Osteoblast (primary cell): ENCODE measurements at places on chromosomes 4 and X. TPM values are rescaled to one million over a fixed set of nuclear protein-coding genes. Genes with fewer than 3 reads are reported as not detected.

The TCEAL4 gene
- 38.3 and 45.6 TPM in 2 replicates for total RNA-seq

The SAGE1 gene
- total RNA-seq, result not detected in 2 replicates

The HCCS gene
- 16.5 and 17.7 TPM in 2 replicates for total RNA-seq

The HNRNPD gene
- total RNA-seq, result 19.2 and 19.4 TPM in 2 replicates

The MAGEB1 gene
- not detected in 2 replicates for total RNA-seq

The FGG gene
- not detected in 2 replicates for total RNA-seq

The SPATA18 gene
- 30.8 and 41.3 TPM in 2 replicates for total RNA-seq

The PLS3 gene
- 324 and 358 TPM in 2 replicates for total RNA-seq

The MFAP3L gene
- 7.6 and 8.0 TPM in 2 replicates for total RNA-seq

The TFE3 gene
- 36.2 and 46.7 TPM in 2 replicates for total RNA-seq

The AMTN gene
- total RNA-seq, result not detected in 2 replicates
